ENCODE measurements at places on chromosomes 3 and 15.

- no peak for DNase-seq
Measured at GRCh38 chr15:39856357-39856756, 63.7 kb downstream of the GPR176 start.

DNA sequence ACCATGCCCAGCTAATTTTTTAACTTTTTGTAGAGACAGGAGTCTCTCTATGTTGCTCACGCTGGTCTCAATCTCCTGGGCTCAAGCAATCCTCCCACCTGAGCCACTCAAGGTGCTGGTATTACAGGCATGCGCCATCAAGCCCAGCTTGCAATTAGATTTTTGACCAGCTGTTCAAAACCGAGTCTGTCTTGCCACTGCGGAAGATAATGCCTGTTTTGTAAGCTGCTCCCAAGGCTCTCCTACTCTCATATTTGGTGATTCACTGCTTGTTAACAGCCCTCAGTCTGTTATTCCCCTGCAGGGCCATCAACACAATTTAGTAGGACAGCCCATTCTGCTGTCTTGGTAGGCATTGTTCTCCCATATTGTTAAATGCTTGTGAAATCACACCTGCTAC is 17.8 kb upstream of the MCCC1 start:
- no peak for DNase-seq

DNA sequence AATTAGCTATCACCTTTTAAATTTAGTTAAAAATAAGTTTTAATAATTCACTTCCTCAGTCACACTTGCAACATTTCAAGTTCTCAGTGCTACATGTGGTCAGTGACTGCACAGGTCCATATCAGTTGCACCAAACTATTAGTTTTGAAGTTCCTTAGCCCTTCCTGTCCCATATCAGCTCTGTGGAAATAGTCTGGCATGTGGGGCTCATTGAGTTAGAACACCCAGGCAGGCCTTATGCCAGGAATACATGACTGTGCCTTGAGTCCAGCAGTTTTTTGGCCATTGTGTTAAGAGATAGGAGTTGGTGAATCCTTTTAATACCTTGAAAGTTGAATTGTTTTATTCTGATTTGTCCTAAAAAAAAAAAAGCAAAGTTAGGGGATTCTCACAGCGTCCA is 153.7 kb upstream of the BFSP2 start:
- DNase-seq = no peak

DNA sequence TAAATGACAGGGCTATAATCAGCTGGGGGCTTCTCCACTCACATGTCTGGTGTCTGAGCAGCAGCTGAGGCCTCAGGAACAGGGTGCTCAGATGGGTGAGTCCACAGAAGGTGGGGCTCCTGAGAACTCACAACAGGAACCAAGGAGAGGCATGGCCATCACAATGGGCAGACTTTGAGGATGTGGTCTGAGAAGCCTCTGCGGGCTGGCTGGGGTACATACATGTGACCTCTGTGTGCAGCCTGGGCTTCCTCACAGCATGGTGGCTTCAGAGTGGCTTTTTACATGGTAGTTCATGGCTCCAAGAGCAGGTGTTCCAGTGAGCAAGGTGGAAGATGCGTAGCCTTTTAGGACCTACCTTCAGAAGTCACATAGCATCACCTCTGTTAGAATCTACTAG is 58.8 kb downstream of the TRPC1 start:
- no peak for DNase-seq

DNA sequence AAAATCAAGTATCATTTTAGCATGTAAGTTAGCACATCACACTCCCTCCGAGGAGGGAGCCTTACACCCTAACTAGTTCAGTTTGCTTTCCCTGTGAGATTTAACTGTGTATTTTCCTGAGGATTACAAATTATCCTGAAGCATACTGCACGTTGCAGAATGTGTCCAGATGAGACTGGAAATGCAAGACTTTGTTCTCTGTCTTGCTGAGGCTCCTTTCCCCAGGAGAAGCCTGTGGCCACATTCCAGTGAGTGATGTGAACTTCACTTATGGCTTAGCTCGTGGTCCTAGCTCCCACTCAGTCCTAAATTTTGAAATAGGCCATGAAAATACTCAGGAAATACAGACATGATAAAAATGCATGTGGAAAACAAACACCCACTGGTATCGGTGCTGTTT is 23.7 kb downstream of the PDZRN3 start:
- DNase-seq = no peak

- no peak for DNase-seq
Measured at GRCh38 chr3:394775-395174, 198.2 kb downstream of the CHL1 start.

DNA sequence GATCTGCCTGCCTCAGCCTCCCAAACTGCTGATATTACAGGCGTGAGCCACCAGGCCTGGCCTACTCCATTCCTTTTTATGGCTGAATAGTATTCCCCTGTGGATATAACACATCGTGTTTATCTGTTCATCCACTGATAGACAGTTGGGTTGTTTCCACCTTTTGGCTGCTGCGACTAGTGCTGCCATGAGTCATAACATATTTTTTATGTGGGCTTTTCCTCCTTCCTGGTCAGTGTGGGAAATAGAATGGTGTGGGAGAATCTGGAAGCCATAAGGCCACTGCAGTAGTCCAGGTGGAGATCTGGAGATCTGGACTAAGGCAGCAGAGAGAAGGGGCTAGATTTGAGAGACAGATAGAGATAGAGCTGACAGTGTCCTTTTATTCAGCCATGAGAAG is 16.2 kb downstream of the LCMT2 start:
- no peak for DNase-seq

- no peak for DNase-seq
Measured at GRCh38 chr3:35849496-35849895, 210.2 kb downstream of the ARPP21 start.

- DNase-seq = no peak
Measured at GRCh38 chr3:73626106-73626505, 1.4 kb upstream of the PDZRN3 start.

- DNase-seq = no peak
Measured at GRCh38 chr3:43895573-43895972, 204.8 kb downstream of the ABHD5 start.

GRCh38 chr15:100515758-100516157 is 13.0 kb downstream of the CERS3 start:
- no peak for DNase-seq

DNA sequence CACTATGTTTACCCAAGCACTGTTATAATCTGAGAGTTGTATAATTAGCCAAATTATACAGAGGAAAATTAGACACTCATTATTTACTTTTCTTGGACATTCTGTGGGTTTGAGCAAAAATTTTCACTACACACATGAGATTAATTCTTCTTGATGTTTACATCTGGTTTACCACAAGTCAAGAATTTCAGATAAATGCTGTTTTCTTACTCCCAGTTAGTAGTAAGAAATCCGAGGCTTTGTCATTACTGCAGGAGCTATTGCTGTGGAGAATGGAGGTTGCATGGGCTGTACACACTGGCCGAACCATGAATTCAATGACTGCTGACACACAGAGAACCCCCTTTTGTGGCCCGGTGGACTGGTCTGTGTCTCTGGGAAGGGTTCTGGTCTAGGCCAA is 207.7 kb upstream of the CFAP20DC start:
- DNase-seq = no peak

DNA sequence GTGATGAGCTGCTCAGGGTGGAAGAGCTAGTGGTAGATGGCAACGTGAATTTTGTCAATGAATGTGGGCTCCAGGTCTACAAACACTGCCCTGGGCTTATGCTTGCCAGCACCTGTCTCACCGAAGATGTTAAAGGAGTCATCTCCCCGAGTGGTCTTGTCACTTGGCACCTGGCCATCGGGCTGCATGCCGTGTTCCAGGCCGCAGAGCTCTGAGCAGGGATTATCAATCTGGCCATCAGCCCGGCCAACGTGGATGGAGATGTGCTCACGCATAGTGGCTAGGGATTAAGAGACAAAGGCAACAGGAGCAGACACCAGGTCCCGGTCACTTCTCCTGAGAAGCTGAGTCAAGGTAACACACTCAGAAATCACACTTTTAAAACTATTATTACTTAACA is 54.8 kb upstream of the ACTC1 start:
- no peak for DNase-seq

DNA sequence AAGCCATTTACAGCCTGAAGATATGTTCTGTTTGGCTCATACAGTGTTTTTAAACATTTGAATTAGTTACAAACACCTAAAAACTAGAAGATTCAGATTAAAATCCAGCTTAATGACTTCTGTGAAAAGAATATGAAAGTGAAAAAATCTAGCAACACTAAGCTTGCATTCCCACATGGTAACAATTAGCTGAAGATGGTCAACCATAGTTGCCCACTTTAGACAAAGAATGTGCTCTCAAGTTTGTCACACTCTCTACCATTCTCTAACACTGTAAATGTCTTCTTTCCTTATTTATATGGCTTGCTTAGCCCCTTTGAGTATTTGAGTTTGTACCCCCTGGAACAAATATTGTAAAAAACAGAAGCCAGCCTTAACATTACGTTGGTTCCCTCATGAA is 32.7 kb downstream of the HDGFL3 start:
- DNase-seq = no peak
